ENCODE measurements at places on chromosomes 2 and 18.

DNA sequence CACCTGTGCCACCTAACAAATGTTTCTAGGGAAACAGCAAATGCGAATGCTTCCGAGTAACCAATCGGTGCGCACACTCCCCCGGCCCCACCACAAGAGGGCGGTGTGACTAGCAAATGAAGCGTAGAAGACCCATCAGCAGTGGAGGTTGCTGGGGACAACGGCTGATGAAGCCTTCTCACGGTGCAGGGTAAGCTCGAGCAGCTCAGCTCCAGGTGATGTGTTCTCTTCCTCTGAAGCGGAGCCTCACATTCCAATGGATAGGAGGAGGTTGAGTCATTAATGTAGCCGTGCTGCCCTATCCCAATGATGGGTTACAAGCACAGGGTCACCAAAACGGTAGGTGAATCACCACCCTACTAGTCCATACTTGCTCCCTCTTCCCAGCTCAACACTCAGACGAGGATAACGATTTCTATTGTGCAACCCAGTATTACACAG, 127.6 kb upstream of the TWIST2 start:
- DNase-seq: no peak

DNA sequence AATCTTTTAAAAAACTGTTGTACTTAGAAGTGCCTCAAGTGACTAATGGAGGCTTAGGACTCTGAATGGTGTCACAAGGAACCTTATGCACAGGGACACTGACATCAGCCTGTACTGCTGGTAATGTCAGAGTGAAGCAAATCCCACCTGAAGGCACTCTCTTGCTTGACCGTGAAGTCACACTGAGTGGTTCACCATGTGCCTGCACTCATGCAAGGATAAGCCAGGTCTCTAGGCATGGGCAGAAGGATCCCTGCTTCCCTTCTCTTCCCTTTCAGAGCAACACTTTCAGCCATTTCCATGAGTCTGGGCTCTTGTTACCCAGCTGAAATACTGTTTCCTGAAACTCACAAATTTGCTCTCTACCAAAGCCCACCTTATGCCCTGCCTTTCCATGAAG, 123.0 kb downstream of the NEDD4L start:
- DNase-seq: no peak

- DNase-seq: no peak
Observed at GRCh38 chr2:212050871-212051270, 487.7 kb downstream of the ERBB4 start.

- DNase-seq: no peak
Observed at GRCh38 chr2:118059919-118060478, 28.3 kb upstream of the INSIG2 start.

DNA sequence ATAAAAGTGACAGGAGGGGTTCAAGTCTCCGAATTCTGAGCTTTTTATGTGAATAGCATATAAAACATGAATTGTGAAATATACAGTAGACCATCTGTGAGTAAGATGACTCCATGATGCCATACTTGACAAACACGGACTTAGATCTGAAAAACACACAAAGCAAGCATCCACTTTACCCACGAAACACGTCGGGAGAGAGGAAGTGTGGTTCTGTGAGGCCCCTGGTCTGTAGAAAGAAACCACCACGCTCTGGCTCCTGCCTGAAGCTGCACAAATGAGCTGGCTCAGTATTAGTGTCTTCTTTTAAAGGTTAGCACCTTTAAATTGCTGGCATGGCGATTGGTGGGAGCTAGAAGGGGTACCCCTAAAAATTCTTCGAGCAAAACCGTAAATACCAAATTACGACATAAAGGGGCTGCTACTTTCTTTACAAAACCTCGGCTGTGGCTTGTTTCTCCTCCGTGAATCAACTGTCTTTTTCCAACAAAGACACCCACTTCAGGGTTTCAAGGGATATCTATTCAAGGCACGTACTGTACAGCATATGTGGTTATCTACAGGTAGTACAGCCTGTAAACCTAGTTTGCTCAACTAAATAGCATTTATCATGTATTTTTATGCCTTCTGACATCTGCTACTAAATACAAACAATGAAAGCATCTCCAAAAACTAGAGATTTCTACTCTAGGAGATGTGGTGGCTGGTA, 70.9 kb downstream of the AFF3 start:
- no peak for DNase-seq

DNA sequence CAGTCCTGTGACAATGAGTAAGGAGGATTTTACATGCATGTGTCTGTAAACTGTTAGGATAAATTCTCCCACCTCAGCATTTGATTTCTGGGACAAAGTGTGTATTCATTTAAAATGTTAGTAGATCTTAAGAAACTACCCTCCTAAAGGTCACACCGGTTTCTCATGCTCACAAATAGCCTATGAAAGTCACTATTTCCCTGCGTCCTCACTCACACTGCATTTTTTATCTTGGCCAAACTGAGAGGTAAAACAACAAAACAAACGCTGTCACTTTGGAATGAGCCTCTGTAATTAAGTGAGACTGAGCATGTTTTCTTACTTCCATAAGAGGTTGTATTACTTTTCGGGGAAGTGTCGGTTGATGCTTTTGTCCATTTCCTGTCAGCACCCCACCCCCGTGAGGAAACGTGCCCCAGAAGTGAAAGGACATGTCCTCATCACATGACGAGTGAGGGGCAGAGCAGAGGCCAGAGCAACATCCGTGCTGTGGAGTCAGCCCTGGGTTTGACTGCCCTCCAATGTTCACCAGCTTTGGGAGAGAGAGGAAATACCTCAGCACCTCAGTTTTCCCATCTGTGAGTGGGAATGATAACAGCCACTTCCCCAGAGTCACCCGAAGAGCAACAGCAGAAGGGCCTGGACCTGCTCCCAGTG, 3.1 kb downstream of the GYPC start:
- peak; percentile 53 for DNase-seq

- DNase-seq: no peak
Observed at GRCh38 chr2:181395851-181396250, 61.3 kb upstream of the ITGA4 start.

GRCh38 chr2:231601356-231602229, 8.9 kb downstream of the TEX44 start:
- peak; percentile 73 for DNase-seq

- no peak for DNase-seq
Observed at GRCh38 chr2:226608451-226608850, 191.2 kb downstream of the IRS1 start.

DNA sequence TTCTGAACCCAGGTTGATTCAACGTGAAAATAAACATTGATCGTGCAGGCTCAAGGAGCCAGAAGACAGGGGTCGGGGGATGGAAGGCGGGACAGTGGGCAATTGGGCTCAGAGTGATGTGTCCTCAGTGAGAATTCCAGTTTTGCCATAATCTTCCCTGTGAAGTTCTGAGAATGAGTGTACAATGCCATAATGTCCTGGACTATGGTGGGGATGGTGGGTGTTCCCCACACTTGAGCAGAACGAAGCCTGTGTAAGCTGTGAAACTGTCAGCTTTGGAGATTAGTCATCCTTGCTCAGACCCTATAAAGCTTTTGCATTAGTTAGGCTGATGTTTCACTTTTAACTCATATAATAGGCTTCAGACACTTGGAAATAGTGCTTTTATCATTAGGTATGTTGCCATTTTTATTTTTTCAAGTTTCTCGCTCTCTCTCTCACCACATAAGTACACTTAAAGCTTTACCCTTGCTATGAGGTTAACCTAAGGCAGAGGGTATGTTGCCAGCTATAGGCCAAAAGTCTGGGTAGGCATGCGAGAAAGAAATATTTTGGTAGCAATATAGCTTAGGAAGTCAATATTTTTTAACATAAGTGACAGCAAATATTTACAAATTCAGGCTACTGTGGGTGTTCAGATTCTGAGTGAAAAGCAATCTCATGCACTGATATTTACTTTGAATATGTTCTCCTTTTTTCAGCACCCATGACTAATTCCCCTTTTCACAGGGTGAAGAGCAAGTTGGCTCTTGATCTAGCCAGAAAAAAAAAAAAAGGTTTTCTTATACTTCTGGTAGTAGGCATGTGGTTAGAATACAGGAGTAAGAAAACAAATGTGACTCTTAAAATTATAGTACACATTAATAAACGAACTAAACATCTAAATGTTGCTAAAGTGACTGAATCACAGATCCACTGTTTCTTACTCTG, 47.2 kb downstream of the CDC42EP3 start:
- DNase-seq: no peak

DNA sequence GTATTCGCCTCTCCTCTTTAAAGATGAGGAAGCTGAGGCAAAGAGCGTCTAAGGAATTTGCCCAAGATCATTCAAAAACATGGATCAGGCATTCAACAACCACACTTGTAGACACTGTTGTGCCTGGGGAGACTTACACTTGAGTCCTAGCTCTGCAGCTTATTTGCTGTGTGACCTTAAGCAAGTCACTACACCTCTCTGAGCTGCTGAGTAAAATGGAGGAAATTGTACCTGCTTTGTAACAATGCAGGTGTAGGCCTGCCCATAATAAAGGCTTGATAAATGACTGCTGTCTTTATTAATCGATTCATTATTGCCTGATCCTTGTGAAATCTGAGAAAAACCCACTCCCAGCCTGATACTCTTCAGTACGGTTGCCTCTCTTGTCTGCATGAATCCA, 30.8 kb downstream of the EN1 start:
- no peak for DNase-seq

GRCh38 chr2:108929807-108930425, 59.1 kb downstream of the EDAR start:
- no peak for DNase-seq

DNA sequence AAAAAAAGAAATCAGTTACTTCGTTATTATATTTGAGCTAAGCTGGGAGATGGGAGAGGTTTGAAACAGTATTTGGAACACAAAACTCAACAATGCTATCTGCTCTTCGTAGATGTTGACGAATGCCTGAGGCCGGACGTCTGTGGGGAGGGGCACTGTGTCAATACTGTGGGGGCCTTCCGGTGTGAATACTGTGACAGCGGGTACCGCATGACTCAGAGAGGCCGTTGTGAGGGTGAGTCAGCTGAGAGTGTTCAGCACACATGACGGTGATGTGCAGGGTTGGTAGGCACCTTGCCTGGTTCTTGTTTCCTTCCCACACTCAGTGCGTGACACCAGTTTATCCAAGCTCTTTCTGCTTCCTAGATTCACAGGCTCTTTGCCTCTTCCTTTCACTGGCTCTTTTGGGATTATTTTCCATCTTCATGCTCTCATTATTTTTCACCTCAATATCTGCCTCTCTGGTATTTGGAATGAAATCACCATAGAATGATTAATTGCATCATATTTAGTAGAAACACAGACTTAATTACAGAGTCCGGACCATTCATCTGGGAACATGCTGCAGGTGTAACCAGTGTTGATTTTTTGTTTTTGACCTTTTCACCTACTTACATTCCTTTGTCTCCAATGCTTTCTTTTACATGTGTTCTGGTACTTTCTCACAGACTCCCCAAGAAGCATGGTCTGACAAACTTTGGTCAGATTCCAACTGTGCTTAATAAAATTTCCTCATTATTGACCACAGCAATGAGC, 200.6 kb upstream of the RASGRP3 start:
- no peak for DNase-seq

DNA sequence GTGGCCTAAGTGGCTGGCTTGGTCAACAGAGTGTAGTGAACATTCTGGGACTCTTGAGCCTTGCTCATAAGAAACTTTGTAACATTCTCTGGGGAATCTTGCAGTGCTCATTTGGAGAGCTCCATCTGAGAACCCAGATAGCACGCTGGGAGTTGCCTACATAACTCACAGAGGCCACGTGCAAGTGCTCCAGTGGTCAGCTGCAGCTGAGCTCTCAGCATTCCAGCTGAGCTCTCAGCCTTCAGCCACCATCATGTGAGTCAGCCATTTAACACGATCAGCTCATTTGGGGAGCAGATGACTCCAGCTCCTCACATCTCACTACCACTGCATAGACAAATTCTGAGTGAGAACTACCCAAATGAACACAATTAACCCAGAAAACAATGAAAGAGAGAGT, 25.5 kb upstream of the CTNNA2 start:
- no peak for DNase-seq

DNA sequence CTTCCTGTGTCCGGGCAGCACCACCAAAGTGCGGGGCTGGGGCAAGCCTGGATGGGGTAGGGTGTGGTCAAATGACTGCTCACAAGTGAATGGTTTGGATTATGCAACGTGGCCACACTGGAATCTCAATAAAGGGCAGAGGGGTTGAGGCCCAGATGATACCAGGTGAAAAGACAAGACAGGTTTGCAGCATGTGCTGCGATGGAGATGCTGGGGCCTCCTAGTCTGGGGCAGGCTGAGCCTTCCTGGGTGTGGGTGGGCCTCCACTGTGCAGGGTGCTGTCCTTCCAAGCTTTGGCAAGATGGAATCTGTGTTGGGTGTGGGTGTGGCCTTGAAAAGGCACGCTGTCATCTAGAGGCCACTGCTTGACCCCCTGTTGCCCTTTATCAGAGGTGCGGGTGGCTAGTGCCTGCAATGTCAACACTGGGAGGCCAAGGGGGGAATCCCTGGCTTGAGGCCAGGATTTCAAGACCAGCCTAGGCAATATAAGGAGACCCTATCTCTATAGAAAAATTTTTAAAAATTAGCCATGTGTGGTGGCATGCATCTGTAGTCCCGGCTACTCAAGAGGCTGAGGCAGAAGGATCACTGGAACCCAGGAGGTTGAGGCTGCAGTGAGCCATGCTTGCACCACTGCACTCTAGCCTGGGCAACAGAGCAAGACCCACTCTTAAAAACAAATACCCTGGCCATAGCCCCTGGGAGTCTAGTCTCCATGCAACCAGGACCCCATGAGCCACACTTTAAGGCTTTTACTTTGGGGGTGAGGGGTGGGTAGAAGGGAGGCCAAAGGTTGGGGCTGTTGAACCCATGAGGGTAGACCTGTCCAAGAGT, 13.8 kb downstream of the RRM2 start:
- DNase-seq: no peak

- no peak for DNase-seq
Observed at GRCh38 chr2:237593596-237594320, 3.2 kb upstream of the RAB17 start.

GRCh38 chr18:31500051-31500688, 2.2 kb downstream of the DSG2 start:
- DNase-seq: no peak

DNA sequence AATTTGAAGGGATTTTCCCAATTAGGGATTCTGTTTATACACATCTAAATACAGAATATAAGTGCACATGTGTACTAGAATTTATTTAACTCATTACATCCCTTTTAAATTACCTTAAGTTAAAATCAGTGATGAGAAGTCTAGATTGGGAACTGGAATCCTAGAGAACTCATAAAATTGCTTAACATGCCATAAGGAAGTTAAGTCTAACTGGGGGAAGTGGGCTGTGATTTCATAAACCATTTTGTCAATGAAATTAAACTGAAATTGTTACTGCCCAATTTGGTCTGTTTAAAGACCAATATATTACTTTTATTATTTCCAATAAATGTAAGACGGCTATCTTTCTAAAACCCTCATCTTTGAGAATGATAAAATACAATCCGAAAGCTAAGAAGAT, 72.3 kb upstream of the CD226 start:
- DNase-seq: no peak

- no peak for DNase-seq
Observed at GRCh38 chr2:175766880-175767279, 235.2 kb downstream of the LNPK start.

Measured in left hindlimb (tissue), 1 donor.